Activated CD4-positive, alpha-beta T cell treated with anti-CD3 and anti-CD28 coated beads for 48 hours (primary cell): ENCODE measurements at places on chromosomes 1 and 21.

DNA sequence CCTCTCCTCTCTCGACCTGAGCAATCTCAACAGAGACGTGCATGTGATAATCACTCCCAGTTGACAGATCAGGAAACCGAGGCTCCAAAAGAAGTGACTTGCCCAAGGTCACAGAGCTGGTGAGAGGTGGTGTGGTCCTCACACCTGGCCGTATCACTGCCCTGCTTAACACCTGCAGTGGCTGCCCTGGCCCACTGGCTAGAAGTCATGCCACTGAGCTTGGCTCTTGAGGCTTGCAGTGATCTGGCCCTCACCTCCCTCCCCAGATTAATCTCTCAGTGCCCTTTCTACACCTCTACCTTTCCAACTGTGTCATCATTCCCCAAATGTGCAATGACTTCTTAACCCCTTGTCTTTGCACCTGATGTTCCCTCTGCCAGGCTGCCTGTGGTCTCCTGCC lies 38.8 kb downstream of the CDCP2 start:
- no peak for DNase-seq

DNA sequence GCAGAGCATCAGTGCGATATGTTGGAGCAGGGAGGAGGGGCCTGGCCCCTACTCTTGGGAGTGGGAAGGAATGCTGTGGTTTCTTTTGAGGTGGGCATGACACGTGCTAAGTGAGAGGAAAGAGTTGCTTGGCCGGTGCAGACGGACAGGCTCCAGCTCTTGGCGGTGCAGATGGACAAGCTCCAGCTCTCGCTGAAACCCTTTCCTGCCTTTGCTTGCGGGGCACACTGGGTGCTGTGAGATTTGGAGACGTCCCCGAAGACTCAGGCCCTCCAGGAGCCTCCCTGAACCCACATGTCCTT lies 15.9 kb downstream of the PDXK start:
- no peak for DNase-seq

- no peak for DNase-seq
Measured at GRCh38 chr1:101165954-101166353, 70.9 kb upstream of the S1PR1 start.

GRCh38 chr1:45876000-45876617 lies 72.7 kb downstream of the MAST2 start:
- DNase-seq, result no peak

DNA sequence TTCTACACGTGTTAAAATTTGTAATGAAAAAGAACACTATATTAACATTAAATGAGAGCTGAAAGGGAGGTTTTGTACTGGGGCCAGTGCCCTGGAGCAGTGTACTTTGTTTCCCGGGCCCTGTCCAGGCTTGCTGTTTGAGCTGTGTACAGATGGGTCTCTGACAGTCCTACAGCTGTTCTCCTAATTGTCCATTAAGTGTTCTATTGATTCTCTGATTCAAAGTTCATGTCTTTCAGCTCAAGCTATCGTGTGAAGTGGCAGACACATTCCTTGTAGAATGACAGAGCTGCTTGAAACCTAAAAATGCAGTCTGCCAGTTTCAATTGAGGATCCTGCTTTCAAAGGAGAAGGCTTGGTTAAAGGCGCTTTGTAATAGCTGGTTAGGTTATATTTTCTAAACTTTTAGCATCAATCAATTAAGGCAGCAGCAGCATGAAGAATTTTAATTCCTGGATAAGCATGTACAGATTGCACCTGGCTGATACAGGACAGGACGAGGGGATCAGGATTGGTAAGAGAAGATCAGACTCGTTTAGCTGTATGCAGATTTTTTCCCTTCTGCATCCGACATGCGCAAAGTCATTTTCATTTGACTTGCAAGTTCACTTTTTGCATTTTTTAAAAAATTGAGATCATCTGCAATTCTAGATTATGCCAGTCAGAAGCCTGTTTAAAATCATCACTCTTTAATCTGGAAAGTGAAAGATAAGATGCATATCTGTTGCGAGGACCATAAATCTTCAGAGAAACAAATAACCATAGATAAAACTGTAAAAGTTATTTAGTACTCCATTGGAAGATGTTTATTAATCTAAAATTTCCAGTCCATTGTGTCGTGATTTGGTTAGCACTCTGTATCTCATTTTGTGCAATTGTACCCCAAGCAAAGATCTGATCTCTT lies 98.5 kb downstream of the ATG4C start:
- DNase-seq, result no peak

- no peak for DNase-seq
Measured at GRCh38 chr1:76503100-76503499, 364.2 kb upstream of the ST6GALNAC5 start.

GRCh38 chr1:43977376-43978263 lies 1.4 kb upstream of the B4GALT2 start:
- no peak for DNase-seq
